Activated CD4-positive, alpha-beta T cell treated with anti-CD3 and anti-CD28 coated beads for 4 hours (primary cell): ENCODE measurements at places on chromosomes 11 and 22.
A peak's percentile ranks its signal among the peaks of the same experiment; 100 is the strongest.

DNA sequence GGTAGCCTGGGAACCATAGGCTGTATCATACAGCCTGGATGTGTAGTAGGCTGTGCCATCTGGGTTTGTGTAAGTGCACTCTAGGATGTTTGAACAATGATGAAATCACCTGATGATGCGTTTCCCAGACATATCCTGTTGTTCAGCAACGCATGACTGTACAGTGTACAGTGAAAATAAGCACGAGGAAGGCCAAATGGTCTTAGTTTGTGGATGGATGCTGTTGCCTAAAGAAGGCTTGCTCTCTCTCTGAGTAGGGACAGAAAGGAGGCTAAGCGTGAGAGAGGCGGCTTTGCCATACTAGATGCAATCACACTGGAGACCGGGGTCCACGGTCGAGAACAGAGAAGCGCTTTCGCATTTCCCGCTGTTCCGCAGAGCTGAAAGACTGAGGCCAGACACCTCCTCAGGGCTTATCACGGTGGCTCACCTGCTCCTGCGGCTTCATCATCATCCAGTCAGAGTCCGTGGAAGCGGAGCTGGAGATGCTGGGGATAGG lies 27.6 kb upstream of the APLP2 start:
- no peak for DNase-seq

GRCh38 chr22:29209624-29209929 lies 3.9 kb downstream of the EMID1 start:
- DNase-seq, result no peak

DNA sequence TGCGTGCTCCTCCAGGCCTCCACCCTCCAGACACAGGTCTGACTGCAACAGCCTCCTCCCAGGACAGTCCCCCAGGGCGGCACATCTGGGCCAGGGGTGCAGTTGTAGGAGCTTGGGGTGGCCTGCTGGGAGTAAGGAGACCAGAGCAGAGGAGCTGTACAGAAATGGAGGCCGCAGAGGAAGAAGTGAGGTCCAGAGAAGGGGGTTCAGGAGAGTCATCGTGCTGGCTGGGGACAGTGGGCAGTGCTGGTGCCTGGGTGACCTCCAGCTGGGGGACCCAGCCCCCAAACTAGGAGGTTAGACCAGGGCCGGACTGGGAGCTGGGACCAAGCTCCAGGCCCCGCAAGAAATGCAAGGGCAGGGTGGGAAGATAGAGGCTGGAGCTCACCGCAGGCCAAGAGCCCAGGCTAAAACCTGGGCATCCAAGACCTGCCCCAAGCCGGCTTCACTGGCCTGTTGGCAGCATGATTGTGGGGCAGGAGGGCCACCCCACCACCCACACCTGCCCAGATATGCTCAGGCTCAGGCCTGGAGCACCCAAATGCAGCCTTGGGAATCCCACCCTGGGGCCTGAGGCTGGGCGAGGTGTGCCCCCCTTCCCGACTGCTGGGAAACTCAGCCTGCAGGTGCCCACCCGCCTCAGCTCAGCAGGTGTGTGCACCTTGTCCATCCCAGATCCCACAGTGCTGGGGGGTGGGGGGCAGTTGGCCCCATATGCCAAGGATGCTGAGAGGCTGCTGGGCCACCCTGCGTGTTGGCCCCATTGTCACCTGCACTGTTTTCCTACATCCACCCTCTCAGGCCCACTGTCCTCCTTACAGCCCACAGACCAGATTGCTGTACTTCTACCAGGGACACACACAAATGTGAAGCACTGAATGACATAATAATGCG lies 96.9 kb downstream of the MORC2 start:
- no peak for DNase-seq

GRCh38 chr11:34431979-34432378 lies 6.8 kb upstream of the CAT start:
- no peak for DNase-seq

DNA sequence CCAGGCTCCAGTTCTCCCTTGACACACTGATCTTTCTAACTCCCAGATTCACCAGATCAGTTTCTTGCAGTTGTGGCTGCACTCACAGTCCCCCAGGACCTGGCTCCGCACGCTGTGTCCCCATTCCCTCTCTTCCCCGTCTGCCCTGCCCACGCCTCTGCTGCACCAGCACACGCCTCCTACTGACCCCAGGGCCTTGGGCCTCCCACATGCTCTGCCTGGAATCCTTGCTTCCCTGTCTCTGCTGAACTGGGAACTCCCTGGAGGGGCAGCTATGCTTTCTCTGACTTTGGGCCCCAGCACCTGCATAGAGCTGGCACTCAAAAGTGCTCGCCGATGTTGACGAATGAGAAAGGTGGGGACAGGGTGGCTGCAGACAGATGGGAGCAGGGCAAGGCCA lies 68.9 kb downstream of the MYO7A start:
- no peak for DNase-seq

DNA sequence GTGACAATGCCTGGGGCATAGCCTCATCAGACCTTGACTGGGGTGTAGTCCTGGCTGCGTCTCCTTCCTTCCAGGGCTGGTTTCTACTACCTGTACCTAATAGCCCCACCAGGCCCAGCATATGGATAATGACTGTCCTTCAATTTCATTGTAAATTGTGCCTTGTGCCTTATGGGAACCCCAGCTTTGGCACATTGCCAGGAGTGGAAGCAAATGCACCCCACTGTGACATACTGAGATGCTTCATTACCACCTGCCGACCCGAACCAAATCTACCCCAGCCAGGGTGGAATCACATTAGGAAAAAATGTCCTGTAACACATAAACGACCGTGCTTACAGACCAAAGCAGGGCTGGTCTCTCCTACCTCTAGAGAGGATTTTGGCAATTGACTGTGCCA lies 7.3 kb downstream of the TOP3B start:
- DNase-seq, result no peak

GRCh38 chr22:23216461-23217170 lies 36.3 kb downstream of the BCR start:
- DNase-seq, result peak; percentile 43

- no peak for DNase-seq
These were observed 903.7 kb downstream of the FAM181B start for GRCh38 chr11:81829976-81830375.

DNA sequence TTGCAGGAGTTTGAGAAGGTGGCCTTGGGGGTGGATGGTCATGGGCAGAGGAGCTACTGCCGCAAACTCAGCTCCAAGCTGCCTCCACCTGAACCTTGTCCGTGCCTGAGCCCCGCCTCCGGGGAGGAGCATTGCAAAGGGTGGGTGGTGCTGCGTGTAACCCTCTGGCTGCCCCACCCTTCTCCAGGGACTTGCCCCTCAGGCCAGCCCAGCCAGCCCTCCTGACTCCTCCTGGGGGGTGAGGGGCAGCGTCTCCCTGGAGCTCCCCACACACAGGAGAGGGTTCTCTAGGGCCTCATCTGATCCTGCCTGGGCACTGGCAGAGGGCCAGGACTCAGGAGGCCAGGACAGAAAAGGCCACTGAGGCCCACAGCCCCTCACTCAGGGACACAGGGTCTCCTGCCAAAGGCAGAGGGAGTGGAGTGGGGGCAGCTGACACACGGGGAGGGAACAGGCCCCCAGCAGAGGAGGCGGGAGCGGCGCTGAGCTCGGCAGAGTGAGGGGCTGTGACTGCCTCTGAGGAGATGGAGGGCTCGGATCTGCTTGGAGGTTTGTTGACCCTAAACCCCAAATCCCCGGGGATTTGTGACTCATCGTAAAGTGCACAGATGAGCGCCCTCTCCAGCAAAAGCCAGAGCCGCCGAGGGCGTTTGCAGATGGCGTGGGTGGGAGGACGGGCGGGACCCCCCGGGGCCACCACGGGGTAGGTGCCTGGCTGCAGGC lies 12.8 kb downstream of the BRSK2 start:
- no peak for DNase-seq

GRCh38 chr11:128723531-128723930 lies 29.7 kb downstream of the FLI1 start:
- no peak for DNase-seq

- DNase-seq, result no peak
These were observed 8.8 kb downstream of the FOXRED2 start for GRCh38 chr22:36497910-36498665.

DNA sequence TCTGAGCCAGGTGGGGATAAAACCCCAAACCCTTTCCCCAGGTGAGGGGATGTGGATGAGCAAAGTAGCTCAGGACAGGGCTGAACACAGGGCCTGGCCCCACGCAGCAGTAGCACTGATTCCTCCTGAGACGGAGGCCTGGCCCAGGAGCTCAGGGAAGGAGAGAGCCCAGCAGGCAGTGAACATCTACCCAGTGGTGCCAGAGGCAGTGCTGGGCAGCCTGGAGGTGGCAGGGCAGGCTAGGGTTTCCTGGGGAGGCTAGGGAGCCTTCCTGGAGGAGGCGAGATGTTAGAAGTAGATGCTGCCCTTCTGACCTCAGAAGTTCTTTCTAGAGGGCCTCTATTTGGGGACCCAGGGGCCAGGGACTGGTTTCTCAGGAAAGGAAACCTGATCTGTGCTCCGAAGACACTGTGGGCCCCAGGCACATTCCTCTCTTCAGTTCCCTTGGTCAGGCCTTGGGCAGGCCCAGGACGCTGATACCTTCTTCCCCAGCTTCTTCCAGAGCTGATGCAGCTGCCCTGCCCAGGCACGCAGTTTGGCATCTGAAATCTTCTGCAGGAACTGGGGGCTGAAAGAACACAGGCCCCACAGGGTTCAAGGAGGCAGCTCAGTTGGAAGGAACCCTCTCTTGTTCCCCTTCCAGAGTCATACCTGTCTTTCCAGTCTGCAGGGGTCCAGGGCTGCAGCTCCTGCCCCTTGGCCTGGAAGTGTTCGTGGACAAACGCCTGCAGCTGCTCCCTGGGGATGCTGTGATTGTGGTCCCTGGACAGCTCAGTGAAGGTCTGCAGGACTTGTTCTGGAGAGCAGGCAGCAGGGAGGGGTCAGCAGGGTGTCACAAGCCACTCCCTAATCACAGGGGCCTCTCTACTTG lies 16.8 kb downstream of the TREH start:
- no peak for DNase-seq

DNA sequence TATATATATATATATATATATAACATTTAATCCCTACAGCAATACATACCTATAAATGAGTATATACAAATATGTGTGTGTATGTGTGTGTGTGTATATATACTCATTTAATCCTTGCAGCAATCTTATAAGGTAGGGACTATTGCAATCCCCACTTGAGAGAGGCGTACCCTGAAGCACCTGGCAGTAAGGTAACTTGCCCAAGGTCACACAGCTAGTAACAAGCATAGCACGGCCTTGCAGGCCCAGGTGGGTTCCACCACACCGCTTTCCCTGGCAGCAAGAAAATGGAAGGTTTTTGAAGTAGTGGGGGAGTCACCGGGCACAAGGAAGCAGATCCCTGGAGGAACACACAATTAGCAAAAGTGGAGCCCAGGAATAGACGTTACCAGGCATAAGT lies 3.3 kb upstream of the ADA2 start:
- no peak for DNase-seq

DNA sequence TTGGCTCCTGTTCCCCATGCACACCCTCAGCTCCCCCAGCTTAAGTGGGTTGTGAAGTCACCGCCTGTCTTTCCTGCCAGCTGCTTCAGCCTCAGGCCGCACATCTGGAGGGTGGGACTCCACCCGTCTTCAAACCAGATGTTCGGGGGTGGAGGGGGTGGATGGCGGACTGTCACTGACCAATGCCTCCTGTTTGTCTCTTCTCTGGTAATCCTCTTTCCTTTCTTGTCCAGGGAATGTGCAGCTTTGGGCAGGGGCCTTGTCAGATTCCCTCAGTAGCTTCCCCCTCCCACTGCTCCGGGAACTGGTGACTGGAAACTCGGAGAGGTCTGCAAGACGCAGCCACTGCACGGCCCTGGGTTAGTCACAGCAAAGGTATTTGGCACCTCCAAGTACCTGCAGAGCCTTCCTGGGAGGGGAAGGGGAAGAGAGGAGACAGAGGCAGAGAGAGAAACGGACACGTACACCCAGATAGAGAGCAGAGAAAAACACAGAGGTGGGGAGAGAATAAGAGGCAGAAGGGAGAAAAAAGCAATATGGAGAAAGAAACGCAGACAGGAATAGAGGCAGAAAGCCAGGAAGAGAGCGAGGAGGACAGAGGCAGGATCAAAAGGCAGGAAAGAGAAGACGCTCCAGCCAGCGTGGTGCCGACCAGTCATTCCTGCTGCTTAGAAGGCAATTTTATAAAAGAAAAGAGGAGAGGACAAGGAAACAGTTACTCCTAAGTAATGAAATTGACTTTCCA lies 56.1 kb upstream of the TIMP3 start:
- DNase-seq, result no peak

- DNase-seq, result no peak
These were observed 3.6 kb downstream of the SIPA1 start for GRCh38 chr11:65641297-65642013.

DNA sequence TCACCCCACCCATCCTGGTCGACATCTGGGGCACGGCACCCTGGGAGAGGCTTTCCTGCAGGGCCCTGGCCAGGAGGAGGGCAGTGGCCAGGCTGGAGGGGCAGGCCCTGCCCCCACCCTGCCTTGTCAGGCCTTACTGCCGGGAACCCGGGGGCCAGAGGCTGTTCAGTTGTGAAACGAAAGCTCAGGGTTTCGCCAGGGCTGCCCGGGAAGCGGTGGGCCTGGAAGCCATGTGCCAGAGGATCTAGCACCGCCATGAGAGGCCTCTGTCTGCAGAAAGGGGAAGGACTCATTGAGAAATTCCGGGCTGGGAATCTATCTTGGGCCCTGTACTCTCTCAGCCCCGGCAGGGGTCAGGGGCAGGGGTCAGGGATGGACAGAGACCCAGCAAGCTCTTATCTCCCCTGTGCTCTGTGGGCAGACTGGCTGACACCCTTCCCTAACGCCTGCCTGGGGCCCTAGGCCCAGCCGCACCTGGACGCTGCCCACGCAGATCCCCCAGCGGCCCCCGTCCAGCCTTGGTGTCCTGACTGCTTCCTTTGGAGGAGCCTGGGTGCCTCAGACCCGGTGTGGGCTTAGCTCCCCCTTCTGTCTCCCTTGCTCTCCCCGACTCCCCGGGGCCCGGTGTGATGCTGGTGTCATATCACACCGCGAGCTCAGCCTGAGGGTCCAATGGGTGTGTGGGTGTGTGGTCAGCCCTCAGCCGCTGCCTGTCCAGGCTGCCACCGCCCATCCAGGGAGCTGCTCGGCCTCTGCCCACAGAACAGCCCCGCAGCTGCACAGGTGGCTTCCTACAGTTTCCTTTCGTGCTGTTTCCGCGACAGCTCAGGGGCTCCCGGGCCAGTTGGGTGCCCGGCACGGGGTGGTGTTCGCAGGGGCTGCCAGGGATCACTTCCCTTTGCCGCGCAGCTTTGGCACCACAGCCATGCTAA lies 6.5 kb downstream of the PIM3 start:
- DNase-seq, result peak; percentile 36

DNA sequence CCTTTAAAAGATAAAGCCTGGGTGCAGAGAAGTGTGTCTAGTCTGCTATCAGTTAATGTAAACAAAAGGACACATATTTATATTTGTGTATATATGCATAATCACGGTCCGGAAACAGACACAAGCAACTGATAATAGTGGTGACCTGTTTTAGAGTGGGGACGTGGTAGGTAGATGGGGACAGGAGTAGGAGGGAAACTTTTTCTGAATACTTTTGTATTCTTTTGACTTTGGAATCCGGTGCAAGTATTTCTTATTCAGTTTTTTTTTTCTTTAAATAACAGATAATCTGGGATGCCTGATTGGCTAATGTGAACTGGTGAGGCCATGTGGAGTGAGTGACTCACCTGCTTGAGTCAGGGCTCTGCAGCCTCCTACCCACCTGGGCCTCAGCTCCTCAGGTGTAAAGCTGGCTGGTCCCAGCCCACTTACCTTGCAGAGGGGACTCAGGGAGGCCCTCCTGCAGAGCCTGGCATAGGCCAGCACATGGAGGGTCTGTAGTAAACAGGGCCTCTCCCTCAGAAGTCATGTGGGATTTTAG lies 15.3 kb downstream of the MICAL2 start:
- no peak for DNase-seq

- no peak for DNase-seq
These were observed 2.6 kb upstream of the PEX26 start for GRCh38 chr22:18075101-18075719.
